ENCODE measurements at places on chromosomes 1 and 21.

- ATAC-seq, result no peak
Measured at GRCh38 chr1:46749921-46750404, 31.0 kb upstream of the EFCAB14 start.

- ATAC-seq, result no peak
Measured at GRCh38 chr1:183735069-183735860, 69.7 kb upstream of the RGL1 start.

DNA sequence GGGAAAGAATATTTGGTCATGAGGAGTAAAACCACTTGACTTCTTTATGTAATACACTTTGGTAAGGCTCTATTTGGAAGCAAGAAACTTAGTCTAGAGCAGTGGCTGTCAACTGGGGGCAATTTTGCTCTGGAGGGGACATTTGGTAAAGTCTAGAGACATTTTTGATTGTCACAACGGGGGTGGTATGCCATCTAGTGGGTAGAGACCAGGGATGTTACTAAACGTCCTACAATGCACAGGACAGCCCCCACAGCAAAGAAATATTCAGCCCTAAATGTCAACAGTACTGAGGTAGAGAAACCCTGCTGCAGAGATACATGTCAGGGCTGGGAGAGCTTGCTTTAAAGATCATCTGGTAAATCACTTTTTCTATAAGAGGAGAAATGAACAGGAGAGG, 13.5 kb downstream of the FUCA1 start:
- no peak for ATAC-seq

DNA sequence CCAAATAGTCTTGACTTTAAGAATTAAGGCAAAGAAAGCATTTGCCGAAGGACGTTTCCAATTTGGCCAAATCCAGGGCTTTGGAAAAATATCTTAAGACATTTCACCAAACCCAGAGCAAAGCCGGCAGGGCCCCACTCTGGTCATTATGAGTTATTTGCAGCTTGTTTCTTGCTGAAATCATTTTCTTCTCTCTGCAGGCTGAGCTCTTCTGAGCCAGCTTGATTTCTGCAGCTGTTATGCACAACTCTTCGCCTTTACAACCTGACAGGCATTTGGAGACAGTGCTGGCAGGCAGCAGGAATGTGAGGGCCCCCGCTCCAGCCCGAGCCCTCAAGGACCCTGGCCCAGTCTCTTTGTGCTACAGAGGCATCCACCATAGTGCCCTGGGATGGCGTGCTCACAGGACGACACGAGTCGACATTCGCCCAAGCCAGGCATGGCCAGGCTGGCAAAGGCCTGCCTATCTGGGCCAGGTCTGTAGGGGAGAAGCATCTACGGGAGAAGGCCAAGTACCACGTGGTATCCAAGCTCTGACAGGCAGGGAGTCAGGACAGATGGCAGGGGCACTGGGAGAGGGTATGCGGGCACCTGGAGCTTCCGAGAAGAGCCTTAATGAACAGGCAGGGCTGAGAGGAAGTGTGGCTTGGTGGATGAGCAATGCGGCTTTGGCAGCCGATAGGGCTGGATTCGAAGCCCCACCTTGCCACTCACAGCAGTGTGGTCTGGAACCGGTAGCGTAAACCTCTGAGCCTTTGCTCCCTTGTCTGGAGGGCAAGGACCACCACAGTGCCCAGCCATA, 32.3 kb downstream of the SYF2 start:
- no peak for ATAC-seq

- no peak for ATAC-seq
Measured at GRCh38 chr1:110161849-110162248, 11.6 kb downstream of the SLC6A17 start.

DNA sequence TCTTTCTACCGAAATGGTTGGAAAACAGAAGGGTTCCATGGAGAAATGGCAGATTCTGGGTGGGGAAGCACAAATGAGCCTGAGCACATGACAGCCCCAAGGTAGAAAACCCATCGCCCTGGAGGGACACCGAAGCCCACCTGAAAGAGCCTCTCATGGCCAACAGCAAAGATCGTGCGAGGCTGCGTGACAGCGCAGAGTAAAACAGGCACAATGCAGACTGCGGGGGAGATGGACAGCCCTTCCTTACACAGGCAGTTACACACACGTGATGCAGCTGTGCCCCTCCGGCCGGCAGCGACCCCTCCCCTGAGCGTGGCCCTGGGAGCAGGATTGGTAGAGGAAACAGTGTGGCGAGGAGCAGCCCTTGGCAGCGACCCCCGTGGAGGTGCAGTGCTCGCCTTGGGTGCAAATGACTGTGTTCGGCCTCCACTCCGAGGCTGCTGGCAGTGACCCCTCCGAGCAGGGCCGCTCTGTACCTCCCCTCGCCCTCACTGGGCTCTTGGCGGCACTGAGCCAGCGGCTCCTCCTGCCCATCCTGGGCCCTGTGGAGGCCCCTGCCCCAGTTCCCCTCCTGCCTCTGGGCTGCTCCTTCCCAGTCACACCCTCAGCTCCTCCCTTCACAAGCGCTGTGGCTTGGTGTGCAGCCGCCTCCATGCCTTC, 120.9 kb upstream of the COL6A1 start:
- ATAC-seq, result no peak

DNA sequence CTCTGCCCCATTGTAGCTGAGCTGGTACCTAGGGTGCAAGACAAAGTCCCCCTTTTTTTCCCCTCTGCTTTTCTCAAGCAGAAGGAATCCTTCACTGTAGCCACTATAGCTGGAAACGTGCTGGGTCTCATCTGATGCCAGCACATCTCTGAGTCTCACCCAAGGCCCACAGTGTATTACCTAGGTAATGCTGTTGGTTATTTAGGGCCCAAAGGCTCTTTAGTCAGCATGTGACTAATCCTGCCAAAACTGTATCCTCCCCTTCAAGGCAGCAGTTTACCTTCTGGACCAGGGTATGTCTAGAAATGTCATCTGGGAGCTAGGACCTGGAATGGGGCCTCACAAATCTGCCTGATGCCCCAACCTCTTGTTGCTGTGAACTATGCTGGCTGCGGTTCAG, 423.4 kb downstream of the NUF2 start:
- no peak for ATAC-seq

DNA sequence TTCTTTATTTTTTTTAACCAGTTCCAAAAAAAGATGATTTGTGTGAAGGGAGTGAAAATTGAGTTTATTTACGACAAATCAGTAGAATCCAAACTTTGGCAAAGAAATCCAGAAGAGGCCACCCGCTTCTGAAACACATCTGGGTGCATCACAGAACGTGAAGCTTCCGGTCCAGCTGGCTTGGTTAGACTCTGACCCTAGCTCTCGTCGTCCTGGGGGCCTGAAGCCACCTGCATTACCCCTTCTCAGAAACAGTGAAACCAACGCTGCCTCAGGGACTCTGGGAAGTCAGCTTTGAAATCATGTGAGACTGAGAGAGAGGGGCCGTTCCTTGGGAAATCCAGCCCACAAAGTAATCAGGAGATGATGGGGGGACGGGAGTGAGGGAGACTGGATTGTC, 21.8 kb downstream of the AJAP1 start:
- ATAC-seq, result no peak

GRCh38 chr1:151501474-151501873, 9.7 kb upstream of the CGN start:
- ATAC-seq, result no peak

GRCh38 chr1:4711416-4712275, 57.2 kb downstream of the AJAP1 start:
- ATAC-seq, result no peak

DNA sequence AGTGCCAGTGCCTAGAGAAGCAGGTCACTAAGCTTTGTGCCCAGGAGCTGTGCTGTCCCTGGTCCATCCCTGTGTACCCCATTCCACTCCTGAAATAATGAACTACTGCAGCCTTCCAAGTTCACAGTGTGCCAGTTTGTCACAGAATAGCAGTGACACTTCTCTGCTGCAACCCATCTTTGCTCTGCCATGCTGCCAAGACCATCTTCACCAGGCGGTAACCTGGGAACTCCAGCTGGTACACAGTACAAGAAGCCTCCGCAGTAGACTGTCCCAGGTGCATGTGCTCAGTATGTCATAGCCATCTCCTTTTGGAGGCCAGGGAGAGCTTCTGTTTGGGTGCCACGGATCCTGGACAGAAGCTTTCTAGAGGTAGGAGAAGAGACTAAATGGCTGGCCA, 138.0 kb downstream of the DHRS3 start:
- ATAC-seq, result no peak

DNA sequence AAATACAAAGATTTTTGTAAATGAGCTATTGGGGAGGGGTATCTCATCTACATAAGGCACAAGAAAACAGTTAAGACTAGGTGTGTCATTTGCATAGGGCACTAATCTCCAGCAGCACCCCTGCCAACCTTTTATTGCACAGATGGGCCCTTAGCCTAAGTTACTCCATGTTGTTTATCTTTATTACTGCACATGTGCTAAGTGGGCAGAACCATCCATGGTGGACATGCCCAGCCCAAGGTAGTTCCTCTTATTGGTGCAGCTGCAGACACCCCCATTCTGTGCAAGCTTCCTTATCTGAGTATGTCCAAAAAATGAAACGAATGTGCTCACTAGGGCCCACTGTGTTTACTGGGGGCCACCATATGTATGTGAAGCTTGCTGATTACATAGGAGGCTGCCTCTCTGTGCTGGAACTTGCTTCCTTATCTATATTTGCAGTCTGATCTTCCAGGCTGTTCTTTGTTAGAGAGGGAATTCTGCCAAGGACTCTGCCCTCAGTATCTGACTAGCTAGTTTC, 77.3 kb upstream of the NEK7 start:
- ATAC-seq, result no peak

DNA sequence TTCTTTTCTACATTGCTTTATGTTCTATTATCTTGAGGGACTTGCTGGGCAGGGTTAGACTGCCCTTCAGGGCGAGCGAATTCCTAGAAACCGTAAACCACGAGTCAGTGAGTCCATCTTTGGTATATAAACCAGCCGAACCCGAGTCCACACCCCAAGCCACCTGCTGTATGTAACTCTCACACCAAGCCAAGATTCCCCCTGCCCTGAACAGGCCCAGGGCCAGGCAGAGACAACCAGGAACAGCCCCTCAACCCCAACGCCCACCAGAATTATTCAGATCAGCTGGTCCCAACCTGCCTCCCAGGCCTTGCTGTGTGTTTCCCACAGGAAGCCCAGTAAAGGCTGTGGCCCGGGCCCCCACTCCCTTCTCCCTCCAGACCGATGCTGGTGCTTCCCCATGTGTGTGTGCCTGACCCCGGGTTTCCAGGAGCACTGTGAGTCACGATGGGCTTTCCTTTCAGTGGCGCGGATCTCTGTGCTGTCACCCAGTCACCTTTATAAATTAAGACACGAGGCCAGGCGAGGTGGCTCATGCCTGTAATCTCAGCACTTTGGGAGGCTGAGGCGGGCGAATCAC, 17.1 kb downstream of the KIF17 start:
- ATAC-seq, result no peak

GRCh38 chr1:226565476-226565875, 16.9 kb downstream of the STUM start:
- no peak for ATAC-seq

- ATAC-seq, result no peak
Measured at GRCh38 chr1:84711121-84711520, 20.9 kb upstream of the SSX2IP start.

DNA sequence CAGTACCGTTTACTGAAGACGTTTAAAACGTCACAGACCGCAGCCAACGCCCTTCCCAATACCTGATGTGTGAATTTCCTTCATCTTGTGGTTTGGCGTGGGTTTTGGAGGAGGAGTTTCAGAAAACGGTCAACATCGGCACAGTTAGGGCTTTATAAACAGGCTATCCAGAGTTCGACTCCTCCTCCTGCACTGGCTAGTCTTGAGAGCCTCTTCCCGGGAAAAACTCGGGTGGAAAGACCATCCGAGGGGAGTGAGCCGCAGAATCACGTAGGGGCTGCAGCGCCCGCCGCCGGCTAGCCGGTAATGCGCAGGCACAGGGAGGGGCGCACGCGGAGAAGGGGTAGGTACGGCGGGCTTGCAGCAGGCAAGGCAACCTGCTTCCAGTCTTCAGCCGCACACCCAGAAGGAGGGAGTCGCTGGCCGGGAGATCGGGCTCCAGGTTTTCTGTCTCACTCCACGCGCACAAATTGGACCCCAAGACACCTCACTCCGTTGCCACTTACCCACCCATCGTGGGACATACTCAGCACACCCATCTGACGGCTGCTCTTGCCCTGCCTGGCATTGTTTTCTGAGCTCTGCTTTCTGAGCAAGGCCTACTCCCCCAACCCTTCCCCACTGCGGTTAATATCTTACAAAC, 25.4 kb downstream of the SLC19A2 start:
- no peak for ATAC-seq

GRCh38 chr1:246216906-246217305, 290.2 kb downstream of the SMYD3 start:
- ATAC-seq, result no peak

DNA sequence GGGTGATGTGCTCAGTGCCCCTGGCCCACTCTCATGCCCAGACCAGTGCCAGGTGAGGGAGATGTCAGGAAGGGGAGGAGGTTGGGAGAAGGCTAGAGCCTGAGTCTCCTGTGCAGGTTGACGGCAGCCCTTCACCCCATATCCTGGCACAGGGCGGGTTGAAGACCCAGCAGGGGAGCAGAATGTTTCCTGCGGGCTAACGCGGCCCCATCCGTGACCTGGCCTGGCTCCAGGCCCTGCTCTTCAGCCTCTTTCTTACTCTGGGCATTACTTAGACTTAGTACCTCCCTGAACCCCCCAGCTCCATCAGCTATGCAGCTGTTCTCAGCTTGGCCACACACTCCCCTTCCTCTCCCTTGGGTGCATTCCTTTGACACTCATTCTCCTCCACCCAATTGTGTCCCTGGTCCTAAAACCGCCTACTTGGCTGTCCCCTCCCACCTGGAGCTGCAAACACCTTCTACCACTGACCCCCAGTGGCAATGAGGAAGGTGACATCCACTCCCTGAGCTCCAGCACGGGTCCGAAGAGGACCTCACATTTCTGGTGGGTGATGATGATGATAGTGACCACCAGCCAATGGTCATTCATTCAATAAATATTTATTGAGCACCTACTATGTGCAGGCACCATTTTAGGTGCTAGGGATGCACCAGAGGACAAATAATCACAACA, 179.0 kb downstream of the PTPRU start:
- ATAC-seq, result no peak

- ATAC-seq, result no peak
Measured at GRCh38 chr21:36023092-36023480, 37.2 kb downstream of the SETD4 start.

DNA sequence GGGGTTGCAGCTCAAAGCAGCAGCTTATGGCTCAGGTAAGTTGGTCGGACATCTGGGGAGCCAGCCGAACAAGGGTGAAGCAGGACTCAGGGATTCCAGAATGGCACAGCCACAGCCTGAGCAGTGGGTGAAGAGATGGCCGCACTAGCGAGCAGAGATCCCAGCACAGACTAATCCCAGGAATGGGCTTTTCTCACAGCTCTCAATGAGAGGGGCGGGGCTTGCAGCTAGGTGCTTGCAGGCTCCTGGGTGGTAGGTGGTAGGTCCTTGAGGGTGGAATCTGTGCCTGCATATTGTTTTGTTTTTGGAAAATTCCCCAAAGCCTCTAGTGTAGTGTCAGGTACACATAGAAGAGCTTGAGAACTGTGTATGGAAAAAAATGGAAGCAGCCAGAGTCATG, 9.0 kb downstream of the KIAA0040 start:
- ATAC-seq, result no peak

- ATAC-seq, result no peak
Measured at GRCh38 chr1:75198761-75199160, 64.6 kb downstream of the LHX8 start.

GRCh38 chr1:177116941-177117340, 47.6 kb downstream of the ASTN1 start:
- ATAC-seq, result no peak

GRCh38 chr1:77292551-77292950, 10.7 kb downstream of the AK5 start:
- ATAC-seq, result no peak

GRCh38 chr1:204493145-204493983, 1.2 kb downstream of the PIK3C2B start:
- ATAC-seq, result no peak

- ATAC-seq, result no peak
Measured at GRCh38 chr1:95246511-95246910, 12.5 kb downstream of the RWDD3 start.
